ENCODE measurements at places on chromosomes 3 and 15.

DNA sequence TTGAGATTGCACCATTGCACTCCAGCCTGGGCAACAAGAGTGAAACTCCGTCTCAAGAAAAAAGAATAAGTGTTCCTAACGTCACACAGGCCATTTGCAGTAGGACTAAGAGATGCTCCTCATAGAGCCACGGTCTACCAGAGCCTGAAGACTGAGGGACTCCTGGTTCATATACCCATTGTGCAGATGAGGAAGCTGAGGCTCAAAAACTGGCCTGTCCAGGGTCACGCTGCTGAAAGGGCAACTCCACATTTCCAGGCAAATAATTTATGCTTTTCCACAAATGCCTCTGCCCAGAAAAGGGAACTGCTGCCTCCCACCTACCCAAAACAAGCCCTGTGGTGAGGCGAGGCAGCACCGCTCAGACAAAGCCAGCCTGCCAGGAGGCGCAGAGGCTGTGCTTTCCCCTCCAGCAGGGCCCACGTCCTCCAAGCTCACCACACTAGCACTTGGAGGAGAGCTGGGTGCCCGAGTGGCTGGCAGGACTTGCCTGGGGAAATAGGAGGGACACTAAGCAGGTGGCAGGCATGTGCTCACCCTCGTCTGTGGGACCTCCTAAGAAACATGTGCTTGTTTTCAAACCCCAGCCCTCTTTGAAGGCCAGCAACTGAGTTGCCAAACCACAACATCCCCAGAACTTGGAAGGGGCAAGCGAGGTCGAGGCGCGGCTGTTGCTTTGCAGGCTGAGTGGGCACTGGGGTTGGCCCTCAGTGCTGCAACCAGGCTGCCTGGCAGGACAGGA, 195.6 kb downstream of the XXYLT1 start:
- no peak for DNase-seq

DNA sequence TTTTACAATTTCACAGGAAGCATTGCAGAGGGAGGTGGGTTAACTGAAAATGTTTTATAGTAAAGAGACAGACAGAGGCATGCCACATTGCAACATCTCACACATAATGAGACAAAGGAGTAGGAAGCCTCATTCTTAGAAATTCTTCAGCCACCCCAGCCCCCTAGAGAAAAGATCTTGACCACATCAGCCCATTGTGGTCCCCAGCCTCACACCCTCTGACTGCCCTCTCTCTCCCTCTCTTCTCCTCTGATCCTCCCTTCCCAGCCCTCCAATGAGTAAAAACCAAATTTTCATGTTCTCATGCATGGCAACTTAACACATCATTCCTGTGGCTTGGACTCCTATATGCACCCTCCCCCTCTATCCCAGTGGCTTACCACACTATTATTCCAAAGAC, 174.1 kb downstream of the UACA start:
- no peak for DNase-seq

DNA sequence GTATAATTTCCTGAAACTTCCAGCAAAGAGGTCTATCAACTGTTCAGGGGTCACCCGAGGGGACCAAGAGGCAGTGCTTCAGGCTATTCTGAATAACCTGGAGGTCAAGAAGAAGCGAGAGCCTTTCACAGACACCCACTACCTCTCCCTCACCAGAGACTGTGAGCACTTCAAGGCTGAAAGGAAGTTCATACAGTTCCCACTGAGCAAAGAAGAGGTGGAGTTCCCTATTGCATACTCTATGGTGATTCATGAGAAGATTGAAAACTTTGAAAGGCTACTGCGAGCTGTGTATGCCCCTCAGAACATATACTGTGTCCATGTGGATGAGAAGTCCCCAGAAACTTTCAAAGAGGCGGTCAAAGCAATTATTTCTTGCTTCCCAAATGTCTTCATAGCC, 6.8 kb downstream of the GCNT3 start:
- no peak for DNase-seq

DNA sequence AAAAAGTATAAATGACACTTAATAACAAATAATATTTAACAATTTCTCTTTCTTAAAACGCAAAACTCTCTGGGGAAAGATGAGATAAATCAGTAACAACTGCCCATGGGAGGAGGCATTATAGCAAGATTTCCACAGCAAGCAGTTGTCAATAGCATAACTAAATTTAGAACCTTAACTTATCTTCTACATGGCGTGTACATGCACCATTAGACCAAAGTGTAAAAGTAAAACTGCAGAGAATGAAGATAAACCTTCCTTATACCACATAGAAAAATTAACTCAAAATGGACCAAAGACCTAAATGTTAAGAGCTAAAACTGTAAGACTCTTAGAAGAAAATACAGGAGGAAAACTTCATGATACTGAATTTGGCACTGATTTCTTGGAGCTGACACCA, 39.9 kb downstream of the MYO5A start:
- DNase-seq, result no peak

DNA sequence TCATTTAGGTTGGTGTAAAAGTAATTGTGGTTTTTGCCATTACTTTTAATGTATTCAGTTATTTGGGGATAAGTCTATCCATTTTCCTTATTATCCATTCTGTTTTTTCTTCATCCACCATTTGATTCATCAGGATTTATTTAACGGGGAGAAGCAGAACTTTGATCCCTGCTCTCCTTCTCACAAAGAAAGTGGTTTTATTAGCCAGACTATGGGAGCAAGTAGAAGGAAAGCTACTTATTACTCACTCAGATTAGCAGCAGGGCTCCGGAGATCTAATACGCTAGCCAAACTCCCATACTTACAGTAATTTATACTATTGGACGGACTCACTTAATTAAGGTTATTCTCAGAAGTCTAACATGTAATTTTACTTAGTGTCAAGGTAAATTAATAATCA, 14.7 kb upstream of the TMEM87A start:
- no peak for DNase-seq

DNA sequence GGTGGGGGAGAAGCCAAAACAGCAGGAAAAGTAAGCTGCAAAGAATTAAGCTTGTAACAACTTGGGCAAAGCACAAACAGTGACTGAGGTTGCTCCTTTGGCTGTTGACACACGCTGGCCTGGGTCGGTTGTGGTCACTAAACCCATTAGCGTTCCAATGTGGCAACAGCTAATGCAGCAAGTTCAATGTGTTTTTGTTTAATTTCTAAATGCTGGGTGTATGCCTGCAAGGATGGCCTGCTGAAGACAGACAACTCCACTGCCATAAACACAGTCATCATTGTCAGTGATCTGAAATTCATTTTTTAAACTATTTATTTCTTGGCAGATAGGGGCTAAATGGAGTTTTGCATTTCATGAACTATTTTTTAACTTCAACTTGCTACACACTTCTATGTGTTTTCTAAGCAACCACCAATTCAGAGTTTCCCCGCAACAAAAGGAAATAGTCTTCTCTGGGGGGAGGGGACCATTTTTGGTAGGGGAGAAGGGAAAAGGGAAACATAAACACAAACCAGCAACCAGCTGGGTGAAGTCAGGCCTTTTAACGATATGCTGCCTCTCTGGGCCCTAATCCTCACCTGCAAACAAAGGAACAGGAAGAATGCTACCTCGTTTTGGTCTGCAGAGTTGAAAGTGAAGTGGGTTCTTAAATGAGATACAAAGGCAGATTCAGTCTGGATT, 34.8 kb upstream of the WNT5A start:
- no peak for DNase-seq

DNA sequence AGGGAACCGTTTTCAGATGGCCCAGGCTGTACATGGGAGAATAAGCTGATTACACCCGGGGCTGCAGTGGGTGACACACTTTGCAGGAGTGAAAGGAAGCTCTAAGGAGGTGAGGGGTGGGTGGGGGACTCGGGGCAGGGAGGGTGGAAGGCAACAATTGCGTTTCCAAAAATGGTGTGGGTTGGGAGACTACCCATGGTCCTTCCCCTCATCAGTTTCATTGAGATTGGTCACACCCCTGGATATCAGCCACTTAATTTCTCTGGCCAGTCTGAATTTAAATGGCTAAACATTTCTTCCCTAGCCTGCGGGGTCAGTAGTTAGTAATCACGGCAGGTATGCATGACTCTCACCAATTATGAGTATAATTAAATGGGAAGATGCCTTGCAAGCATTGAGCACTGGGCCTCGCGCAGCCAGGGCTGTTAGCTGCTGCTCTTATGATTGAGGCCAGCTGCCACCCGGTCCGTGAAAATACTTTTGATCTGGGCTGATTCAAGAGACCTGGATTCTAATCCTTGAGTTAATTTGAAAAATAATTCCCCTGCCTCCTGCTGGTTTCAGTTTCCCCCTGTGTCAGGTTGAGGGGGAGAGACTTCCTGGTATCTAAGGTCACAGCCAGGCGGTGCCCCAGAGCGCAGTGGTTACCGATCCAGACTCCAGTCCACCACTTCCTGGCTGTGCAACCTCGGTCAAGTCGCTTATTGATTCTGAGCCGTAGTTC, 23.3 kb downstream of the SLC6A6 start:
- DNase-seq, result no peak

DNA sequence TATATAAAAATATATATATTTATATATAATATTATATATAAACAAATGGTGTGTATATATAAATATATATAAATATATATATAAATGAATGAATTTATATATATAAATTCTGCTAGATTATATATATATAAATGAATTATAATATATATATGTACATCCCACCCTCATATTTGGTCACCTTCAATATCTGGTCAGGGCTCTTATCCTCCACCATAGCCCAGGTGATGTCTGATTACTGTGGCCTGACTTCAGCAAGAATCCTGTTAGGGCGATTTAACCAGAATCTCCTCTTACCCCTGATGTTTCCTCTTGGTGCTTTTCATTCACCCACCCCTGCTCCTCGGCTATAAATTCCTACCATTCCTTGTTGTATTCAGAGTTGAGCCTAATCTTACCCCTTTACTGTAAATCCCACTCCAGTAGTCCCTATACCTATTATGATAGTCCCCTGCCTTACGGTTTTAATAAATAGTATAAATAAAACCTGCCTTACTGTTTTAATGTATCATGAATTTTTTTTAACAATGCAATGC, 439.6 kb downstream of the PLOD2 start:
- no peak for DNase-seq

GRCh38 chr3:184240384-184241140, 8.2 kb downstream of the ALG3 start:
- peak; percentile 65 for DNase-seq

DNA sequence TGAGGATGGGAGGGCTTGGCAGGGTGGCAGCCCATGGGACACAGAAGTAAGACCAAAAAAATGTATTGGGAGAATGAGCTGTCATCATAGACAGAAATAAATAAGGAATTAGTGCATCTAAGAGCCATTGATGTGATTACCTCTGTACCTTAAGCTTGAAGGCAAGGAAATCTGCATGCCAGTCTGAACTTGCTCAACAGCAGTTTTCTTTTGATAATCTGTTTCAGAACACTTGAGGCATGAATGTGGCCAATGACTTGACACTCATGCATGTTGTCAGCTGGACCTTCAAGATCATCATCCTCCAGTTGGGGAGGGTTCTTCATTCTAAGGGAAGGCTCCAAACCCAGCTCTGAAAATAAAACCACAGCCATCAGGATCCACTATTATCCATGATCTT, 148.5 kb downstream of the DCLK3 start:
- DNase-seq, result no peak

All from islet precursor cell (in vitro differentiated cells).